ENCODE measurements at places on chromosomes 3 and 15.

- no peak for DNase-seq
These were observed 207.1 kb downstream of the GBE1 start for GRCh38 chr3:81554388-81554787.

GRCh38 chr3:78823859-78824258 is 943.9 kb downstream of the ROBO1 start:
- DNase-seq: no peak

DNA sequence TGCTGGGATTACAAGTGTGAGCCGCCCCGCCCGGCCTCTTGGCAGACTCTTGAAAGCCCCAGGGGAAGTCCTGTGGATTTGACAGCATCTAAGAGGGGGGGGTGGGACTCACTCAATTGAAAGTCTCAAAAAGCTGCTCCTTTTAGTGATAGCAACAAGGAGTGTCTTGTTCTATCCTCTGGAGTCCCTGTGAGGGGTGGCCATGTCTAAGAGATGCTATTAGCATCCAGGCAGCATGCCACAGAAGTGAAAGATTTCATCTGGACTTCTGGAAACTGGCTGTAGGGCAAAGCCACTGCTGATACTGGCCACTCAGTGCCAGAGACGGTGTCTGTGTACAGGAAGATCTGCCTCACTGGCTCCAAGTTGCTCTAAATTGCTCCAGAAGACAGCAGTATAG is 74.0 kb downstream of the DHX36 start:
- no peak for DNase-seq

- no peak for DNase-seq
These were observed 571 bp downstream of the ACAD9 start for GRCh38 chr3:128879991-128880390.

DNA sequence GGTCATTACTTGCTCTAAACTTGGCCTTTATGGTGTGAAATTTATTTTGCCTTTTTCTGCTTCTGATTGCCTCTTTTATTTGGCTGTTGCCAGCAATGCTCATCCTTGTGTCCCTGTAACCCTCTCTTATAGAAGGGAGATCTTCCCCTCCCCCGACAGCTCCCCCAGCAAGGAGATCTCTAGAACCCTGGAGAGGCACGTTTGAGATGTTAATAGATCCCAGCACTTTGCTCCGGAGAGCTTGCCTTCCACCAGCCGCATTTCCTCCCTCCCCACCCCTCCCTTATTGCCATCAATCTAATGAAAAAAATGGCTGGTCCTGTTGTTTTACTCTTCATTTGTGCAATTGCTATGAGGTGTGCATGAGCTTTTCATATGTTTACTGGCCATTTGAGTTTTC is 18.2 kb downstream of the TRIM71 start:
- no peak for DNase-seq

Measured in femur (tissue), 1 donor.